Chondrocyte (in vitro differentiated cells): ENCODE measurements at places on chromosomes 5 and 9.

DNA sequence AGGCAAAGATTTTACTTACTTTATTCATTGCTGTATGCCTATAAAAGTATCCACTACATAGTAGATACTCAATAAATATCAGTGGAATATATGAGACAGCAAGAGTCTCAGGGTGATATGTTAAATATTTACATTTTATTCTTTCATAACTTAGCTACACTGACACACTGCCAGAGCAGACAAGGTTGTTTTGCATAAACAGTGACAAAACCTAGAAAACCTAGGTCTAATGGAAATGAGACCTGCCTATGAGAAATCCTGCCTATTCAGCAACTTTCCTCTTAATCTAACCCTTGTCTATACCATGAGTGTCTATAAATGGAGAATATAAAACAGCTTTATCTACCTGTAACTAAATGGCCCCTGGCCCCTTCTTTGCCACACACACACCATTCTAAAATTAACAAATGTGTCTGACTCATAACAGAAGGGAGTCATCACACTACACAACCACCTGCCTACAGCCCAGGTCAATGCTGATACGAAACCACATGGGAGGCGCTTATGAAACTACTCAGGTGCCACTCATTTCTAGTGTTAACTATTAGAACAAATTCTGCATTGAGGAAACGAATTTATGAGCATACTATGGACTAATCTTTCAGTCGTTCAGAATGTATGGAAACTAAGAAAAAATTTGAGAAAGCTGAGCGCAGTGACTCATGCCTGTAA lies 60.3 kb downstream of the UBAP2 start:
- no peak for DNase-seq

DNA sequence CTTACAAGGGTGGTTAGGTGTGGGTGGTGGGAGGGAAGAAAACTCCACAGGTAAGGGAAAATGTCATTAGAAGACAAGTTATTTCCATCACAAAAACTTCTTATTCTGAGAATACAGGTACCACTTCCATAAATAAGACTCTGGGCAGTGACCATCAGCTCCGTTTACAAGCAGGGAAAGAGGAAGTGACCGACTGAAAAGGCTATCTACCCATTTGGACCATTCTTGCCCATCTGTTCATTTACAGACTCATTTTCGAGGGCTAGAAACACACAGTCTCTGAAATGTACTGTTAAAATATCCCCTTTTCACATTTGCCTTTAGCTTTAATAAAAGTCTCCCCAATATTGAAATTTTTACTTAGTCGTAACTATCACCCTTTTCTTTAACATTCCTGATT lies 79.5 kb downstream of the TTC39B start:
- DNase-seq: no peak

DNA sequence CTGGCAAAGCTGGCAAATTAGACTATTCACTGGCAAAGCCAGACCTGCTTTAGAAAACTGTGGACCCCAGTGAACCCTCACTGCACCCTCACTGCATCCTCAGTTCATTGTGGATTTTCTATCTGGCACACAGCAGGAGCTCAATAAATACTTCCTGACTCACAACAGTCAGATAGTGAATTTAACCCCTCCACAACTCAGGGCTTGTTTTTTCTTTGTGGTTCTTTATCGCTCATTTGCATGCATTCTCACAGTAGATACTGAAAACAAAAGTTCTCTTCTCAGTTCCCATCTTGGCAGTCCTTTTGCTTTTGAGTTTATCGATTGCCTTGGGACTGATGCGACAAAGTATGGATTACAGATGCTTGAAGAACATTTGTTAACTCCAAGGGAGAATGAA lies 99.8 kb downstream of the ACTL7B start:
- DNase-seq: no peak

- DNase-seq: peak; percentile 59
Observed at GRCh38 chr5:3194684-3195083, 400.9 kb upstream of the IRX1 start.

DNA sequence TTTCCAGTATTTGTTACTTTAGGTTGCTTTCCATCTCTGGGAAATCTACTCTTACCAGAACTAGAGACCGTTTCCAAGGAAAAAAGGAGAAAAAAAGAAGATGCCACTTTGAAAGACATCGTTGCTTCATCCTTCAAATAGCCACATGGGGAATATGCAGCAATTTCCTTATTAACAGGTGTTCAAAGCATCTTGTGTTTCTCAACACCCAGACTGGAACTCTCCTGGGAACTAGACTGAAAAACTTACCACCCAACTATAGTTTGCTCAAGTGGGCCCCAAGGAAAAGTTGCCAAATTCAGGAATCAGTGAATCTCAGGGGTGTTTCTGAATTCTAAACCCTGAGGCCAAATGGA lies 80.0 kb upstream of the JAK2 start:
- no peak for DNase-seq

GRCh38 chr5:102223542-102224477 lies 72.3 kb downstream of the SLCO4C1 start:
- DNase-seq: no peak

- no peak for DNase-seq
Observed at GRCh38 chr5:55575815-55576583, 41.2 kb upstream of the PLPP1 start.

- no peak for DNase-seq
Observed at GRCh38 chr5:171416160-171417049, 3.0 kb upstream of the FGF18 start.

- DNase-seq: no peak
Observed at GRCh38 chr5:124056991-124057723, 545.2 kb downstream of the CSNK1G3 start.

DNA sequence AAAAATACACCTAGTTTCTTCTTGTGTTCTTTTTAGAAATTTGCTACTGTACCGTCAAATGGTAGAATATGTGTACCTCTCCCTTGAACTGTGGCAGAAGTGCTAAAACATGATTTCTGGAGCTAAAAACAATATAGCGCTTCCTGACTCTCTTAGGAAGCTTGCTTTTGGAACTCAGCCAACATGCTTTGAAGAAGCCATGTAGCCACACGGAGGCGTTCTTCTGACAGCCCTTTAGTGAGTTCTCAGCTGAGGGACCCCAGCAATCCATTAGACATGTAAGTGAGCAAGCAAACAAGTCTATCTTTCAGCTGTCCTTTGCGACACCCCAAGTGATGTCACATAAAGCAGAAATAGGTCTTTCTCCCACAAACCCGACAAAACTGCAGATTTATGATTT lies 917.0 kb downstream of the CDH9 start:
- DNase-seq: no peak

DNA sequence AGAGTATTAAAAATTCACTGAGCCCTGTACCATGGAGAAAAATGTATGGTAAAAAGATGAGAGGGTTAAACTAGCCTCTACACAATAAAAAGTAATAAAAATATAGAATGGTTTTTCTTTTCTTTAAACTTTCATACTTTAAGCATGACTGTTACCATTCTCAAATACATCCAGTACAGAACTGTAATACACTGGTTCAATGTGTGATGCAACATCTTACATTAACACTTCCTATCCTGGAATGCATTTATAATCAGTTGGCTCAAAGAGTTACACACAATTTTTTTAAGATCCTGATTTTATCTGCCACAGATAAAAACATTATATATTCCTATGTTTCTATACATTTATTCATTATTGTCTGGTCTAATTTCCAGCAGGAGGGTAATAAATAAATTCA lies 4.7 kb downstream of the GNAQ start:
- DNase-seq: no peak

GRCh38 chr5:90337449-90338052 lies 72.0 kb downstream of the CETN3 start:
- no peak for DNase-seq

- DNase-seq: no peak
Observed at GRCh38 chr5:76455531-76456133, 52.5 kb downstream of the IQGAP2 start.

GRCh38 chr5:144072518-144072927 lies 97.9 kb downstream of the YIPF5 start:
- DNase-seq: no peak

- no peak for DNase-seq
Observed at GRCh38 chr9:124140941-124141568, 116.7 kb upstream of the NEK6 start.

DNA sequence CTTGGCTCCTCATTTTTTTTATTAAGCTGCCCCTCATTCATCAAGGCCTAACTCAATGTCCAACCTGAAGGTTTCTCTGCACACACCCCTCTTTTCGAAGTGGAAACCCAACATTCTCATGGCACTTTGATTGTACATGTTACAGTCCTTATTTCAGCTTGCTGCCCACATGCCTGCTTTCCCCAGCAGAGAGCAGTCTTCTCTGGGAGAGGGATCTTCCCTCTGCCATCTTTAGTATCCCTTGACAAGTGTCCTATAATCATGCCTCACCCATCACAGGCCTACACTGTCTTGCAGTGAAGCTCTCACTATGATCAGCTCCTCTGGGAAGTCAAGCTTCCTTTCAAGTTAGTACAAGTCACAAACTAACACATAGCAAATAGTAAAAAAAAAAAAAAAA lies 175.1 kb downstream of the ACER2 start:
- no peak for DNase-seq

GRCh38 chr5:177300236-177300880 lies 3.2 kb downstream of the RAB24 start:
- DNase-seq: no peak

DNA sequence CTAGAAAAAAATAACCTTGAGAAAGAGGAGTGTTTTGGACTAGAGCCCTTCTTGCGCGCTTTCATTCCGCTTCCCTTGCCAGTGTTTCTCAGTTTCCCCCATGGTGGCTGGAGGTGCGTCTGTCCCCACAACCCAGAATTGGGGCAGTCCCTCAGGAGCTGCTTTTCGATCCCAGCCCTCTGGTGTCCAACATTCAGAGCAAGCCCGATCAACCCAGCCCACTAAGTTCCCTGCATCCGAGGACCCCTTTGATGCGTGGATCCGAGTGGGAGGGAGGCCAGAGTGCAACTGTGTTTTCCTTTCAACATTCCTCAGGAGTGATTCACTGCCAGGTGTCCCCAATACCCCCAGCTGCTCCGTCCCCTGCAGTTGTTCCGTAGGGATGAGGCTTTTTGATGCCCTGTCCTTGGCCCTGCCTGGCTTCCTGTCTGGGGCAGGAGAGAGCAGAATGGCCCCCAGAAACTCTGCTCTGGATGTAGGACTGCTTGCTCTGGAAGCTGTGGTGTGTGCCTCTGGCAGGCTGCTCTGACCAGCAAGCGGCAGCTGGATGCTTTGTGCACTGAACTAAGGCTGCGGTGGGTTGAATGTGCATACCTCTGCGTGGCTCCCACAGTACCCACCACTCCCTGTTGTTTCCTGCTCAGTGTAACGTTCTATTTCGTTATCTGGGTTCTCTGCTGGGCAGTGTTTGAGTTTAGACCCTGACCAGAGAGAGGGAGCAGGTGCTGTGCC lies 117.5 kb downstream of the BOD1 start:
- no peak for DNase-seq

DNA sequence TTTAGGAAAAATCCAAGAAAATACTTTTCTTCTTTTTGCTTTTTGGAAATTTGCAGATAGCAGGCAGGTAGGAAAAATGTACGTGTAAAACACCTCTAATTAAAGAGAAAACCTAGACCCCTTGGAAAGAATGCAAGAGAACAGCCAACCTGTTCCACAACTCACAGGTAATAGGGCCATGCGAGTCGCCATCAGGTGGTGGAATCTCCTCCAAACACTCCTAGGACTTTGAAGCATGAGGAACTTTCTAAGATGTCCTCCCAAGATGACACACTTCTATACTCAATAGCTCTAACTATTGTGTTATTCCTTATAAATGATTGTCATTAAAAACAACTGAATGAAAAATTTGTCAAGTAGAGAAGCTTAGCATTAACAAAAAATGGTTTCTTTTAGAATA lies 174.0 kb downstream of the TMC1 start:
- no peak for DNase-seq

GRCh38 chr5:115543365-115544042 lies 1.1 kb downstream of the FEM1C start:
- no peak for DNase-seq

DNA sequence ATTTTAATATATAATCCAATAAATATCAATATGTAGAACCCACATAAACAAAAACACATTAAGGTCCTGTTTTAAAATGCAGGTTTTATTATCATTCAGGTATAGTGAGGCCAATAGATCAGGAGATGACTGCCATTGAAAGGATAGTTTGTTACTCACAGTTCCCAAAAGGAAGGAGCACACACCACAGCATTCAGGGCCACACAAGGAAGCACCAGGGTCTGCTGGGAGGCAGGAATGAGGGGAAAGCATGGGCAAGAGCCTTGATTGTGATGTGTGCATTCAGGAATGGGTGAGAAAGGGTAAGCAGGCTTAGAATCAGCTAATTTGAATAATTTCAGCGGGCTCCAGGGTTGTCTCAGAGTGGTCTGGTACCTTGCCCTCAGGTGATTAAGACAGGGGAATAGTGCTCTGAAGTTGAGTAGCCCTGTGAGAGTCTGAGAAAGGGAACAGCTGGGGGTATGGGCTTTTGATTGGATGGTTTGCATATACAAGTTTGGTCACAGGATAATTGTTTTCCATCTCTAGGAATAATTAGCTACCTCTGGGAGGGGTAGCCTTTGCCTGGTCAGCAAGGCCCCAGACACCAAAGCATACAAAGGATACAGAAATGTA lies 19.8 kb upstream of the OTULIN start:
- no peak for DNase-seq

- DNase-seq: no peak
Observed at GRCh38 chr5:38766151-38766550, 79.7 kb upstream of the OSMR start.
